ENCODE measurements at places on chromosomes 2 and 18. TPM values are rescaled to one million over a fixed set of nuclear protein-coding genes. Genes with fewer than 3 reads are reported as not detected.

DNA sequence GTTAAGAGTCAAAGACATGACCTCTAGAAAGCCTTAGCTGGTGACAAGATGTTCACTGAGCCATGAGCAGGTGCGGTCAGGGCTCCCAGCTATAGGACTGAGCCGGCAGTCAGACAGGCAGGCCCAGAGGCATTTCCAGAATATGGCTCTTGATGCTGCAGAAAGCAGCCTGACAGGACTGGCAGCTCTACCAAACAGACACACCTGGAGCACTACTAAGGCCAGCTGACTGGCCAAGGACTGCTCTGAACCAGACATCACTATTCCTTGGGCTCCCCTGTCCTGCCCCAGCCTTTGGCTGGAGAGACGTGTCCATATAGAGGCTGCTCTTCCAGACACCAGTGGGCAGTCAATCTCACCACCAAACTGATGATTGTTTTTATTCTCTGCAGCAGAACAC, 98.8 kb downstream of the RIF1 start:
- DNase-seq = no peak

DNA sequence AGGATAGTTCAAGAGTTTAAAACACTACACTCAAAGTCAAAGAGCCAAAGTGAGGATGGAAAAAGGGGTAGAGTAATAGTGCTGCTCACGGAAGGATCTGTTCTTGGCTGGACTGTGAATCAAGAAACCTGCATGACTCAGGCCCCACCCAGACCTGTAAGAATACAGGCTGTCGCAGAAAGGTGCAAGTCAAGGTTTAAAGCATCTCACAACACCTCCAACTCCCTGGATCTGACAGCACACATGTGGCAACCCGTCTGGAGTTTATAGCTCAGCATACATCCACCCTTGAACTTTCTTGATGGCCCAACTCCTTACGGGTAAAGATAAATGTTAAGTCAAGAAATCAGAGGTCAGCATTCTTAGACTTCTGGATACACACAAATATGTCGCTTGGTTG, 6.3 kb downstream of the KIAA2012 start:
- no peak for DNase-seq

GRCh38 chr2:31433541-31433940, 19.0 kb upstream of the XDH start:
- DNase-seq = no peak

Gene PLGLB1
- 0.45 TPM for total RNA-seq

DNA sequence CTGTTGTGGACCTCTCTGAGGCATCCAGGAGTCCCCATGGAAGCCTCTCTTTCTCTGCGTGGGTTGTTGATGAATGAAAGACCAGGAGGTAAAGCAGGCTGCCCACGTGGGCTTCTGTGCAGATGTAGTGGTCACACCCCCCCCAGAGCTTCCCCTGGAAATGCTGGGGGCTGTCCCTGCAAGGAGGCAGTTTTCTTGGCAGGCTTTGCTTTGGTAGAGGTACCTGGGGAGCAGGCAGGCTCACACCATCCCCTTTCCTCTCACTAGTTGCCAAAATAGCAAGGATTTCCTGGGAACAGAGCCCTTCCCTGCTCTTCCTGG, 97.6 kb upstream of the MAP3K20 start:
- peak; percentile 62 for DNase-seq

- peak; percentile 43 for DNase-seq
Measured at GRCh38 chr18:25832001-25832604, 258.3 kb downstream of the SS18 start.

GRCh38 chr2:194166818-194167217, 1490.2 kb upstream of the SLC39A10 start:
- peak; percentile 8 for DNase-seq

Gene SLC35G4
- not detected for total RNA-seq

- no peak for DNase-seq
Measured at GRCh38 chr2:101790857-101791256, 93.3 kb downstream of the MAP4K4 start.

- DNase-seq = no peak
Measured at GRCh38 chr18:78979056-78979729, 425 bp upstream of the SALL3 start.

GRCh38 chr2:240567872-240568677, at the start of gene RNPEPL1:
Gene RNPEPL1, plus strand, starts transcription at chr2:240568484. Its CDS starts 103 bp downstream, at chr2:240568587.
- DNase-seq = peak; percentile 63

DNA sequence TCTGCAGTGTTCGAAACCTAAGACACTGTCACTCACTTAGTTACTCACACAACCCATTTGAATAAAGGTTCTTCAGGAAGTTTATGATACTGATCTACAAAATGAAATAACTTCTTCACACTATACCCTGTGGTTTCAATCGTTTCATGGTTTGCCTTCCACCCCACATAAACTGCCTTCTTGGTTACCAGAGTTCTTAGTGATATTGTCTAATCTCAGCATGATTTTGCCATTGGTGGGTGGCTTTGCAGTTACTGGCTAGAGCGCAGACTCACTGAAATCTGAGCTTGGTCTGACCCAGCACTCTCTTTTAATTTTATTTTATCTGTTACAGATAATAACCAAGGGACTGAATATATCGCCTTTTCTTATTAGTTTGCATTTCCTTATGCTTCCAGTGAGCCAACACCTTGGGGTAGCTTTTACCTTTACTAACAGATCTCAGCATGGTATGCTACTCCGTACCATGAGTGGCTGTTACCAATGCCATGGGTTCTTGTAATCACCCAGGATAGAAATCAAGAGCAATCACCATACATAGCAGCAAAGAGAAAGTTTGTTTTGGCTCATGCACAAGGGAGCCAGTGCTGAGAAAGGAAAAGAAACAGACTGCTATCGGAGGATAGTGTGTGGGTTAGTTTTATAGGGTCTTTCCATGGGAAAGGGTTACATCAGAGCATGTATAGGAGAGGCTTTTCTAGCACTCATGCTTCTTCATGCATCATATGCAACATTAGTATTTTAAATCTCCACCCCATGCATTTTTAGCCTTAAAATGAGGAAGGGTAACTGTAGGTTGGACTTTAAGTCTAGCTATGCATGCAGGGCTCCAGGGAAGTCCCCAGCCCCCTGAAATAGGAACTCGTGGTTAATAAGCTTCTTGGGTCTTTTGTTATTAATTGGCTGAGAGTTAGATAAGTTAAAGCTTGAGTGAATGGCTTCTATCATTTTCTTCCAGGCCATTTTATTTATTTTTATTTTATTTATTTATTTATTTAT, 33.3 kb downstream of the ANXA4 start:
- DNase-seq = peak; percentile 72

Gene IL1R2
- total RNA-seq = 1.1 TPM

- no peak for DNase-seq
Measured at GRCh38 chr2:26471289-26471688, 6.6 kb downstream of the OTOF start.

Gene AKAIN1
- total RNA-seq = not detected

DNA sequence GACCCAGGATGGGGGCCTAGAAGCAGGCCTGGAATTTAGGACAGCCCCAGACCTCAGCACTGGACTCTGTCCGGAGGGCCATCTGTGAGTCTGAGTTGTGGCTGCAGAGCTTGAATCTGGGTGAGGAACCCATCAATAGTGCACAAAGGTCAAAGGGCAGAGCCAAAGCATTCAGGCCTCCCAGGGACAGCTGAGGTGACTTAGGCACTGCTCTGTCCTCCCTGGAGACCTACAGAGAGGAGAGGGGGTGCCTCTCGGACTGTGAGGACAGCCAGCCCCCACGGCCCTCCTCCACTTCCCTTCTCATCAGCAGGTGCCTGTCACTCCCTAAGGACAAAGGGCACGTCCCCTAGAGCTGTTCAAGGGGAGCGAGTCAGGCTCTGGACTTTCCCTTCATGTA, 25.1 kb upstream of the PRLH start:
- no peak for DNase-seq

GRCh38 chr18:38951633-38952032, 1386.0 kb upstream of the CELF4 start:
- no peak for DNase-seq

Gene DYNC2LI1
- total RNA-seq = 6.3 TPM

- DNase-seq = no peak
Measured at GRCh38 chr2:102504833-102505232, 31.8 kb downstream of the SLC9A4 start.

Gene MBD2
- total RNA-seq = 102 TPM

Gene TEX44
- not detected for total RNA-seq

Gene DSG4
- total RNA-seq = not detected

DNA sequence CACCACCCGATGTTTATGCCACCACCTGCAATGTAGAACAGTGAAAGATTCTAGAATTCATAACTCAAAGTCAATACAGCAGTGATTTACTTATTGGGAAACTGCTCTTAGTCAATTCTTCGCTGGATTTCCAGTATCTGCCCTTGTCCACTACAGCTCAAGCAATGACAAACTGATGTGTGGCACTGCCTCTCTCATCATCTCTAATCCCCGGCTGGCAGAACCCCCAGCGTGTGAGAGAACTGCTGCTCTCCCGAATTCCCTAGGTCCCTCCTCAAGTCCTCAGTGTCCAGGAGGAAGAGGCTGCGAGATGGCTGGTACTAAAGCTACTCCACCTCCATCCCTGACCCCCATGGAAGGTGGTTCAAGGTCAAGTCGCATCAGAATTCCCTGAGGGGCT, 1.6 kb downstream of the TXNL4A start:
- DNase-seq = no peak

GRCh38 chr2:207150284-207150683, 15.5 kb downstream of the KLF7 start:
- DNase-seq = no peak

Gene SMC6
- 19.9 TPM for total RNA-seq

GRCh38 chr18:32019251-32019948, 775 bp downstream of the RNF125 start:
- DNase-seq = peak; percentile 69
